ENCODE measurements at places on chromosomes 7 and 10.
A peak's percentile ranks its signal among the peaks of the same experiment; 100 is the strongest.

- no peak for DNase-seq
These were observed 292.4 kb upstream of the SP4 start for GRCh38 chr7:21135437-21135836.

GRCh38 chr7:78345979-78346378 lies 547.4 kb downstream of the PHTF2 start:
- no peak for DNase-seq

DNA sequence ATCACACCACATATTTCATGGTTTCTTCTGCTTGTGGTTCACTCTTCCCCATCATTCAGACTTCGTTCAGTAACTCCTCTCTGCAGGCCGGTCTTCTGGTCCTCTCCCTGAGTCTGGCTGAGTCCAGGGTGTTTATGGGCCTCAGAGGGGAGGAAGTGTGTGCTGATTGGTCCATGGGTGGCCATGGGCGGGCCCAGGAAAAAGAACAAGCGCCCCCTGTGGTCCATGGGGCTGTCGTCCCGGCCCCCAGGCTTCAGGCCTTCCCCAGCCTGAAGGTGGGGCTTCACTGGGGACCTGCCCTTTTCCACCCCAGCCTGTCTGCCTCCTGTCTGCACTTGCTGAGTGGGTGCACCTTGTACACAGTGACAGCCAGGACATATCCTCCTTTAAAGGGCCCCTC lies 123.7 kb downstream of the VIPR2 start:
- DNase-seq = peak; percentile 88

DNA sequence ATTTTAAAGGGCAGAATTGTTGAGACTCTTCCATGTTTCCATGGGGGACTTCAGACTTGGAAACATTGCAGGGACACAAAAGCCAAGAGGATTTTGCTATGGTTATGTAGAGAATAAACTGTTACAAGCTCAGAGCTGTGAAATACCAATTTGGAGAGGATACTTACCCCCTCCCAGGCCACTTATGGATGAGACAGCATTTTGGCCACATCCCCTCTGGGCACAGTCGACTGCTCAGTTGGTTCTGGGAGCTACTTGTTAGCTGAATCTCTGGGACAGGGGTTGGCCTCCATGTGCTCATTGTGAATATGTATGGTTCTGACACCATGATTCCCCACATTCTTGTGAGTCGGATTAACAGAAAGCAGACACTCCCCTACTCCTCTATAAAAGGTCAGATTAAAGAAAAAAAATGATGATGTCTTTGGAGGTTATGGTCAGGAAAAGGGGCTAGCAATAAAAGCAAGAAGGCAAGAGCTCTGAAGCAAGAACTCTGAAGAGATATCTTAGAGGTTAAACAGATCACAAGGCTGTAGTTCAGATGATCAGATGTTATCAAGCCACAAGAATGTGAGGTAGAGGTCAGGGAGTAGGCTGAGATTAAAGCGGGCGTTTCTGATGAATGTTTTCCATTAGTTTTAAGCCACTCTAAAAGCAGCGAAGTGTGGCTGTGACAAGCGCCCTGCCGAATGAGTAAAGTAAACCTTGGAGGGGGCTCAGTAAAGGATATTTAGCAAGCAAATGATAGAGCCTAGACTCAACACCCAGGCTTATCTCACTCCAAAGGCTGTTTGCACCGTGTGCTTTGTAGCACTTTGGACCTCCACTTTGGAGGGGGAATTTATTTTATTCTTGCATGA lies 17.2 kb downstream of the STAMBPL1 start:
- DNase-seq = no peak

DNA sequence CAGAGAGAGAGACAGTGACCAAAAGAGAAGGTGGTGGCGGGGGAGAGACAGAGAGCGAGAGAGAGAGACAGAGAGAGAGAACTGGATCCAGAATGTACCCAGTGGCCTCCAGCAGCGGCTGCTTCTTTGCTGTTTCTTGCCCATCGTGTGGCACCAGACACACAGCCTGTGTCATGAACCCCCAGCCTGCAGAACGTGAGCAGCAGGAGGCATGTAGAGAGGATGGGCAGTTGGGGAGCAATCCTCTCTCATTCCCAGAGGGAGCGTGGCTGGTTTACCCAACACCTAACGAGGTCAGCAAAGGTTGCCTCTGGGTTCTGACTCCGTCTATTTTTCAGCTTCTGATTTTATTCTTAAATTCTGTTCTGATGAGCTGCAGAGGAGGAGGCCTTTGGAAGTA lies 168.1 kb downstream of the ADARB2 start:
- no peak for DNase-seq

- DNase-seq = no peak
These were observed 1.6 kb downstream of the NCOA4 start for GRCh38 chr10:46028584-46029460.

DNA sequence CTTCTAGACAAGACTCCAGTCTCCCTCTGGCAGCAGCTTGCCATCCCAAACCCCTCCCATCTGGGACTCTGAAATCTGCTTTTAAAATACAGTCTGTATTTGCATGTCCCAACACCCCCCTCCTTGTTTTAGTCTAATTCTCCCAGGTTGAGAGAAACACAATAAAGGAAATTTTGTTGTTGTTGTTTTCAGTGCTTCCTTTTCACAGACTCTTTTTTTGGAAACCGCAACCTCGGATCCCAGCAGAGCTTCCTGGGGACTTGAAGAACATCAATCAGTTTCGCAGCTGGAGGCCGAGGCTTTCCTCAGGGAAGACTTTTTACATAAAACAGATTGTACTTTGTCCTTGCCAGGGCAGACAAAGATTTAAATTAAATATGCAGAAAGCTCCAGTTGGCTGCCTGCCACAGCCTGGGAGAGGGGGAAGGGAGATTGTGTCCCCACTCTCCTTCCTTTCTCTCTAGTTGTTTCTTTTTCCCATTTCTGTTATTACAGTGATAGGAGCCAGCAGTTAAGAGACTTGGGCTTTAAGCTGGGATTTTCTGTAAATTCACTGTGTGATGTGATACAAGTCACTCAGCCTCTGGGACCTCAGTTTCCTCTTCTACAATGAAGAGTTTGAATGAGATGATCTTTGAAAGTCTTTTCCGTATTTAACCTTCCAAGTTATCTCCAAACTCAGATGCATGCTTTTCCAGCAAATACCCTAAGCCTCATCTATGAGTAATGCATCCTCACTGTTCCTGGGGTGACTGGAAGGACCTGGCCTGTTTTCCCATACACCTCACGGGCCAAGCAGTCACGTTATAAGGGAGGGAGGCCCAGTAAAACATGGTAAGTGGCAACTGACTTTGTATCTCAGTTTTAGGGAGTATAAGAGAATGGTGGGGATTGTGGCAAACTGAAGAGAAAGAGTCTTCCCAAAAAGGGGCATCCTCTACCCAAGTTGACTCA lies 192.3 kb downstream of the REEP3 start:
- DNase-seq = peak; percentile 96

- no peak for DNase-seq
These were observed 76.0 kb downstream of the ATE1 start for GRCh38 chr10:121851786-121852185.

GRCh38 chr10:116760919-116761318 lies 18.6 kb upstream of the HSPA12A start:
- DNase-seq = no peak

DNA sequence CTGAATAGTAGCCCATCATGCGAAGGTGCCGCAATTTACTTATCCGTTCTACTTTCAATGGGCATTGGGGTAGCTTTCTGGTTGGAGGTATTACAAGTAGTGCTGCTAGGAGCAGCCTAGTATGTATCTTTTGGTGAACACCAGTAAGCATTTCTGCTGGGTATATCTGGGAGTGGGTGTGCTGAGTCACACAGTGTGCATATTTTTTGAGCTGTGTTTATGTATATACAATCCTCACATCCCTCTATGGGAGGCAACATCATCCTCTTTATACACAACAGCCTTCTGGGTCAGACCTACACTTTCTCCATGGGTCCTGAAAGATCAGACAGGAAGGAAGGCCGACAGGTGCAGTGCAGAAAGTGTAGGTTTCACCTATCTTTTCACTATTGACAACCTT lies 36.3 kb downstream of the PYROXD2 start:
- DNase-seq = no peak

- DNase-seq = no peak
These were observed 7.0 kb downstream of the GET4 start for GRCh38 chr7:883055-884021.

DNA sequence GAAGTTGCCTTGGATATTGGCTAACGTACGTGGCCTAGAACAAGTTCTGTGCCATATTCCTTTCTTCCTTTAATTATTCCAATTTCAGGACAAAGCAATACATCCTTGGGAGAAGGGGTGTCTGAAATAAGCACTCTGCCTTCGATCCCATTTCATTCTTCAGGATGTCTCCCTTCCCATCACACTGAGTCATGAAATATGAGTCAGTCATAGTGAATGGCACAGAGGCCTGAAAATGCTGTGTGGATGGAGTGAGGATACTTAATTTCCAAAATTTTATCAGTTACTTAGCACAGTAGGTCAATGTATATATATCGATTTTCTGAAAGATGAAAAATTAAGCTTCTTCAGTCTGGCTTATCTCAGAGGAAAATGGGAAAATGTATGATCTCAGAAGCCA lies 19.5 kb downstream of the EVX1 start:
- no peak for DNase-seq

DNA sequence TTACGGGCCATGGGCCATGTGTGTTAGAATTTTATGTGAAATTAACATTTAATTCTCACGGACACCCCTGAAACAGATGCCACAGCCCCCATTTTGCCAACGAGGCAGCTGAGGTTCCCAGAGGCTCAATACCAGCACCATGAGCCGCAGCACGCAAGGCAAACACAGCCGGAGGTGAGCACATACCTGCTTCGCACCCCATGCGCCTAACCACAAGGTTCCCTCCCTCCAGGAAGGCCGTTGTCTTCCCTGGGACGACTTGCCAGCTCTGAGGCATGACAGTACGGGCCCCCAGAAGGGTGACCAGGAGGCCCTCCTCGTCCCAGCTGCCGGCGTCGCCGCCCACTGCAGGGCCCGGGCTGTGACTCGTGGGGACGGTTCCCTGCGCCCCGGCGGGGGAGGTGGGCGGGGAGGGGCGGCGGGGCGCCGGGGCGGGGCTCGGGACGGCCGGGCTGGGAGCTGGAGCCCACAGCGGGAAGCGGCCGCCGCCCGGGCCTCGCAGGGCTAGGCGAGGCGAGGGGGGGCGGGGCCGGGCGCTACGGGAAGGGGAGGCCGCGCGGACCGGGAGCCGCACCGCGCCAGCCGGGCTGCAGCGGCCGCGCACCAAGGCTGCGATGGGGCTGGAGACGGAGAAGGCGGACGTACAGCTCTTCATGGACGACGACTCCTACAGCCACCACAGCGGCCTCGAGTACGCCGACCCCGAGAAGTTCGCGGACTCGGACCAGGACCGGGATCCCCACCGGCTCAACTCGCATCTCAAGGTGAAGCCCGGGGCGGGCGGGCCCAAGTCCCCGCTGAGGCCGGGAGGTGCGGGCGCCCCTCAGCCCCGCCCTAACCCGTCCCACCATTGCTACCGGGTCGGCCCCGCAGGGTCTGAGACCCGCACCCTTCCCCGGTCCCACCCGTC lies at the start of gene CAV2:
CAV2 (plus strand) TSS at position 571 of the 910 bp plus-strand sequence; CDS start at position 615, 44 bp downstream.
- DNase-seq = peak; percentile 72

DNA sequence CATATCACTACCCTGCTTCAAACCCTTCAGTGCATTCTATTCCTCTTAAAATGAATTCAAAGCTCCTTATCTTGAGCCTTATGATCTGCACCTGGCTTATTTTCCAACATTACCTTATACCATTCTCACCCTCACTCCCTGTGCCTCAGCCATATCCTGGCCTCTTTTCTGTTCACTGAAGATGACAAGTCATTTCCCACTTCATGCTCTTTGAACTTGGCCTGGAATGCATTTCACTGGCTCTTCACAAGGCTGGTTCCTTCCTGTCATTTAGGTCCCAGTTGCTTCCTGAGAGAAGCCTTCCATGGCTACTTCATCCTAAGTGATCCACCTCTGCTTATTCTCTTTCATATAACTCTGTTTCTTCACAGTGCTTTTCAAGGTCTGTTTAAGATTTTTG lies 3.2 kb upstream of the LIPF start:
- no peak for DNase-seq

DNA sequence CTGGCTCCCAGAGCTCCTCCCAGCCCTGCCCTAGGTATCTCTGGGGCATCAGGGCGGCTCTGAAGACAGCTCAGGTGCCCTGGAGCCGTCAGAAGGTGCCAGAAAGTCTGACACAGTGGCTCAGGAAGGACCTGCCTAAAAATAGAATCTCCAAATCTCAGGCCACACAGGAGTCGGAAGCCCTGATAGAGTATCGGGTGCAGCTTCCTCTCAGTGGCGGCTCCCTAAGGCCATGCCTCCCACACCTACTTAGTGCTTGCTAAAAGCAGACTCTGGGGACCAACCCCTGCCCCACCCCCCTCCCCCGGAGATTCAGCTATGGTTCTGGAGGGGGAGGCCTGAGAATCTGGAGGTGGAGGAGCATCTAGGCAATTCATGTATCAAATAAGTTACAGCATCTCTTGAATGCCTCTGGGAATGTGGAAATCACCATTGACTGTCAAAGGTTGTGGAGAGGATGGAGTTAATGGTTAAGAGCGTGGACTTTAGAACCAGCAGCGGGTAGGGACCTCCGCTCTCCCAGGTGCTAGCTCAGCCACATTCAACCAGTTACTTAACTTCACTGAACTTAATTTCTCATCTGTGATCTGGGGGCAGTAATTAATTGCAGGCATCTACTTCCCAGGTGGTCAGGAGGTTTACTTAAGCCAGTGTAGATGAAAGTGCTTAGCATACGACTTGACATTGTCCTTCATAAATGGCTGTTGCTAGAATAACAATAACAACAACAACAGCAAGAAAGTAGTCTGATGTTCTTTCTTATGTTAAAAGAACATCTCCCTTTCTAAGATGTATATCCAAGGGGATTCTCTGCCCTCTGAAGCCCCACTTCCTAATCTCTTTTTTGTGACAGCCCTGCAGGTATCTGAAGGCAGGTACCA lies 38.6 kb upstream of the MXI1 start:
- peak; percentile 77 for DNase-seq

DNA sequence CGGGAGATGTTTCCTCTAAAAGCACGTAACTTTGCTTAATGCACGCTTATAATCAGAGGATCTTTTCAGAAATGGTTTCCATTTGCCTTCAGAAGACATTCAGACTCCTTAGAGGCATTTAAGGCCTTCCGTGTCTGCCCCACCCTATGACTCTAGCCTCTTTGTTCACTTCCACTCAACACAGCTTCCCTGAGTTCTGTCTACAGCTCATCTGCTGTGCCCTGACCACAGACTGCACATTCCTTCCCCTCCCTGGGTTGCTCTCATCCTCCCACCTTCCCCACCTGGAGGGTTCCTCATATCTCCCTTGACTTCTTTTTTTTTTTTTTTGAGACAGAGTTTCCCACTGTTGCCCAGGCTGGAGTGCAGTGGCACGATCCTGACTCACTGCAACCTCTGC lies 16.6 kb downstream of the FBH1 start:
- no peak for DNase-seq

GRCh38 chr7:127514499-127514898 lies 70.9 kb downstream of the GCC1 start:
- no peak for DNase-seq

DNA sequence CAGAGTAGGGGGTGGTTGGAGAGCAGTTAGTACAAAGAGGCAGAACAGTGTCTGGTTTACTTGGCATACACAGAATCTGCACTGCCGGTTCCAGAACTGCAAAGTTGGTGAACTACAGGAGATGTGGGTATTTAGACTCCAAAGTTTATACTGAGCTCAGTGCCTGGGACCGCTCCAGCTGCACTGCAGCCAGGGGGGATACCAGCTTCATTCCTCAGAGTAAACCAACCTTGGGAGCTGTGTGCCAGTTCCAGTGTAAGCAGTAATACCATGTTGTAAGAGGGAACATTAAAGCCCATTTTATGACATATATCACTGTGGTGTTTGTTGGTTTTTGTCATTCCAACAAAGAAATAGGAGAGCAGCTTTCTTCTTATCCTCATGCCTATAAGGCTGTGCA lies 23.4 kb downstream of the LOXL4 start:
- no peak for DNase-seq

- no peak for DNase-seq
These were observed 11.3 kb downstream of the INPP5A start for GRCh38 chr10:132548869-132549268.

Data from H9 (cell line).